ENCODE measurements at places on chromosomes 2 and 18. TPM values are rescaled to one million over a fixed set of nuclear protein-coding genes. Genes with fewer than 3 reads are reported as not detected.
A peak's percentile ranks its signal among the peaks of the same experiment; 100 is the strongest.

DYNAP gene
- total RNA-seq: not detected

NR4A2 gene
- 4.7 TPM for total RNA-seq

CCDC138 gene
- 8.0 TPM for total RNA-seq

SESTD1 gene
- total RNA-seq: 25.5 TPM

INSIG2 gene
- 12.8 TPM for total RNA-seq

GPR39 gene
- total RNA-seq: 12.3 TPM

DNER gene
- total RNA-seq: 1.7 TPM

HOXD9 gene
- total RNA-seq: 0.86 TPM

SULT1C2 gene
- total RNA-seq: 6.1 TPM

VAMP8 gene
- 222 TPM for total RNA-seq

CACNB4 gene
- 0.44 TPM for total RNA-seq

RAX gene
- total RNA-seq: not detected

CIDEA gene
- not detected for total RNA-seq

DNA sequence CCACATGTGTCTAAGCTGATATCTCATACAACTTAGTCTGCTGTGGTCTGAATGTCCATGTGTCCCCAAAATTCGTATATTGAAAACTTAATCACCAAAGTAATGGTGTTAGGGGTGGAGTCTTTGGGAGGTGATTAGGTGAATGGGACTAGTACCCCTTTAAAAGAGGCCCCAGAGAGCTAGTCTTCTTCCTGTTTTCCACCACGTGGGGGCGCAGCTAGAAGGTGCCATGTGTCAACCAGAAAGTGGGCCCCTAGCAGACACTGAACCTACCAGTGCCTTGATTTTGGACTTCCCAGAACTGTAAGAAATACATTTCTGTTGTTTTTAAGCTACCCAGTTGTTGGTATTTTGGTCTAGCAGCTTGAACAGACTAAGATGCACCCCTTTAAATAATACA lies 86.6 kb downstream of the ASB1 start:
- H3K27me3 ChIP-seq: no peaks in the 10 kb centered on the region
- no peaks in the 10 kb centered on the region for H3K4me1 ChIP-seq
- H3K36me3 ChIP-seq: no peaks in the 10 kb centered on the region
- H3K27ac ChIP-seq: no peak overlapping the region
- DNase-seq: peak; percentile 30

DNA sequence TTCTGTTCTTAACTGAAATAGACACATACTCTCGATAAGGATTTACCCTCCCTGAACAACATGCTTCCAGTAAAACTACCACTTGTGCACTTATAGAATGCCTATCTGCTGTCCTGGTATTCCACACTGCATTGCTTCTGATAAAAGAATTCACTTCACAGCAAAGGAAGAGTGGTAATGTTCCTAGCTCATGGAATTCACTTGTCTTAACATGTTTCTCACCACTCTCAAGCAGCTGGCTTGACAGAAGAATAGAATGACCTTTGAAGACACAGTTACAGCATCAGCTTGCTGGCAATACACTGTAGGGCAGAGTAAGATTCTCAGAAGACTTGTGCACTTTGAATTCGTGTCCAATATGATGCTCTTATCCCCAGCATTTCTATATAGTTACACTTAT lies 524.1 kb upstream of the CNTNAP5 start:
- H3K36me3 ChIP-seq: no peaks in the 10 kb centered on the region
- no peak overlapping the region for H3K27ac ChIP-seq

DNA sequence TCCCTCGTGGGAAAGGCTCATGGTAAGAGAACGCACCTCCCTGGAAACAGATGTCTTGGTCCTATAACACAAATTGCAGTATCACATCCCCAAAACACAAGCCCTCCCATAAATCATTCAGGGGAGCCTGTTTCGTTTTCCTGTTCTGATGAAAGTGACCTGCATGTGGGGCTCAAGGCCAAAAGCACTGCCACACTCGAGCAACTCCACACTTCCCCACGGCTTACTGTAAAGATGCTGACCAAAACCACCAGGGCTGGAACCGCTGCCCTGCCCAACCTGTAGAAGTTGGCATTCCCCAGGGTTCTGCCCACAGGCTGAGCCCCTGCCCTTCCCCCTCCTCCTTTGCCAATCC lies 139.7 kb downstream of the BCL11A start:
- H3K4me1 ChIP-seq: no peaks in the 10 kb centered on the region
- H3K27me3 ChIP-seq: no peaks in the 10 kb centered on the region
- DNase-seq: no peak
- no peak overlapping the region for H3K4me3 ChIP-seq

GRCh38 chr2:114472246-114472645 lies 29.8 kb downstream of the DPP10 start:
- no peak for DNase-seq
- no peak overlapping the region for H3K4me3 ChIP-seq
- no peaks in the 10 kb centered on the region for H3K27me3 ChIP-seq
- H3K36me3 ChIP-seq: no peaks in the 10 kb centered on the region

GRCh38 chr2:152126664-152127063 lies 27.8 kb upstream of the CACNB4 start:
- H3K27me3 ChIP-seq: no peaks in the 10 kb centered on the region
- H3K4me1 ChIP-seq: no peaks in the 10 kb centered on the region
- no peaks in the 10 kb centered on the region for H3K36me3 ChIP-seq
- H3K4me3 ChIP-seq: no peak overlapping the region
- DNase-seq: no peak

DNA sequence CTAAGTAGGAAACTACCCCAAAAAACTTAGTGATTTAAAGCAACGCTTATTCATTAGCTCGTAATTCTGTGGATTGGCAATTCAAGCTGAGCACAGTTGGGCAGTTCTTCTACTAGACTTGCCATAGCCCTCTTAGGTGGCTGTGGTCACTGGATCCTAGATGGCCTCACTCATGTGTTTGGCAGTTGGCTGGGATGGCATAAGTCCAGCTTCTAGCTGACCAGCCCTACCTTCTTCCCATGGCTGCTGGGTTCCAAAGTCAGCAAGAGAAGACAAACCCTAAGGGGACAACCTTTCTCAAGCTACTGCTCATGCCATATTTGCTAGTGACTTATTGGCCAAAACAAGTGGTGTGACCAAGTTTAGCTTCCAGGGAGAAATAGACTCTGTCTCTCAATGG lies 95.3 kb downstream of the COPS8 start:
- H3K27ac ChIP-seq: no peak overlapping the region
- no peak overlapping the region for H3K4me3 ChIP-seq
- no peak for DNase-seq
- no peaks in the 10 kb centered on the region for H3K36me3 ChIP-seq
- no peaks in the 10 kb centered on the region for H3K4me1 ChIP-seq
- no peaks in the 10 kb centered on the region for H3K27me3 ChIP-seq

- DNase-seq: peak; percentile 88
- peak overlapping the region; percentile 82 for H3K4me3 ChIP-seq
- peak overlapping the region; percentile 60 for H3K27ac ChIP-seq
- no peaks in the 10 kb centered on the region for H3K4me1 ChIP-seq
- H3K27me3 ChIP-seq: peaks cover 6% of the 10 kb centered on the region
Measured at GRCh38 chr18:61893971-61894750, 1.4 kb upstream of the RNF152 start.

DNA sequence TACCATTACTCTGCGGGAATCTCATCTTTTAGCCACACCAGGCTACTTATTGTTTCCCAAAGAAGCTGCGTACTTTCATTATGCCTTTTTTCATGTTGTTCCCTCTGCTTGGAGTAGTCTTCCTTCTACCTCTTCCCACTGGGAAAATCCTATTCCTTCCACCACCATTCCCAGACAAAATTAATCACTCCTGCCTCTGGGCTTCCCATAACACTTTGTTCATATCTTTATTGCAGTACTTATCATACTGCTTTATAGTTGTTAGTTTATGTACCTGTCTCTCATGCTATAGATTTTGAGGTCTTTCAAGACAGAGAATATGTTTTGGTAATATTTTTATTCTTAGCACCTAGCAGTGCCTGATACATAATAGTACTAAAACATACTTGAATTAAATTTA lies 16.2 kb downstream of the OTX1 start:
- no peak overlapping the region for H3K27ac ChIP-seq
- H3K36me3 ChIP-seq: no peaks in the 10 kb centered on the region
- peaks cover 8% of the 10 kb centered on the region for H3K27me3 ChIP-seq
- H3K4me1 ChIP-seq: no peaks in the 10 kb centered on the region

GRCh38 chr2:62870966-62871365 lies 165.5 kb downstream of the EHBP1 start:
- no peak overlapping the region for H3K4me3 ChIP-seq
- H3K4me1 ChIP-seq: no peaks in the 10 kb centered on the region
- no peak overlapping the region for H3K27ac ChIP-seq
- no peak for DNase-seq
- H3K27me3 ChIP-seq: no peaks in the 10 kb centered on the region

GRCh38 chr2:45176390-45176789 lies 167.1 kb upstream of the SIX2 start:
- no peaks in the 10 kb centered on the region for H3K4me1 ChIP-seq
- no peak for DNase-seq

DNA sequence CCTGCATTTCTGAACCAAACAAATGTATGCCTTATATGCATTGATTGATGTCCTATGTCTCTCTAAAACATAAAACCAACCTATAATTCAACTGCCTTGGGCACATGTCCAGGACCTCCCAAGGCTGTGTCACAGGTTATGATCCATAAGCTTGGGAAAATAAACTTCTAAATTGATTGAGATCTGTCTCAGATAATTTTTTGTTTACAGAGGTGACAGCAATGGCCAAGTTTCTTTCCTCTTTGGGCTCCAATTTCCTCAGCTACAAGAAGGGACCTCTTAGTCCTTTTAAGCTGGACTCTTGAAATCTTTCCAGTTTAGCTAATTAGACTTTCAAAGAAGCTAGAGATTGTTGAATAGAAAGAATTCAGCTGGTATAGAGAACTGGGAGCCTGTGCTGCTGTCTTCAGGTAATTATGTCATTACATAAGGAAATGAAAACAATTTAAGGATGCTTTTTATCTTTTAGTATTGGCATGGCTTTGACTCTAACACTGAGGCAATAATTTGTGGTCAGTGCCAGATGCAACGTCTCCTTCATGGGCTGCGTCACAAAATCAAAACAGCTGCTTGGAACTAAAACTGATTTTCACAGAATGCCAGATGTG lies 412.1 kb upstream of the TRIB2 start:
- DNase-seq: no peak
- H3K27me3 ChIP-seq: no peaks in the 10 kb centered on the region
- no peaks in the 10 kb centered on the region for H3K36me3 ChIP-seq

GRCh38 chr2:173793709-173794565 lies 171.2 kb downstream of the SP3 start:
- H3K4me3 ChIP-seq: no peak overlapping the region
- no peaks in the 10 kb centered on the region for H3K27me3 ChIP-seq
- no peak overlapping the region for H3K27ac ChIP-seq
- peak; percentile 30 for DNase-seq

GRCh38 chr18:68763083-68763482 lies 34.8 kb upstream of the CCDC102B start:
- DNase-seq: no peak
- no peak overlapping the region for H3K4me3 ChIP-seq
- no peaks in the 10 kb centered on the region for H3K36me3 ChIP-seq

GRCh38 chr2:236657801-236658200 lies 88.2 kb downstream of the ACKR3 start:
- H3K4me3 ChIP-seq: no peak overlapping the region
- no peak for DNase-seq
- H3K36me3 ChIP-seq: no peaks in the 10 kb centered on the region
- no peak overlapping the region for H3K27ac ChIP-seq

DNA sequence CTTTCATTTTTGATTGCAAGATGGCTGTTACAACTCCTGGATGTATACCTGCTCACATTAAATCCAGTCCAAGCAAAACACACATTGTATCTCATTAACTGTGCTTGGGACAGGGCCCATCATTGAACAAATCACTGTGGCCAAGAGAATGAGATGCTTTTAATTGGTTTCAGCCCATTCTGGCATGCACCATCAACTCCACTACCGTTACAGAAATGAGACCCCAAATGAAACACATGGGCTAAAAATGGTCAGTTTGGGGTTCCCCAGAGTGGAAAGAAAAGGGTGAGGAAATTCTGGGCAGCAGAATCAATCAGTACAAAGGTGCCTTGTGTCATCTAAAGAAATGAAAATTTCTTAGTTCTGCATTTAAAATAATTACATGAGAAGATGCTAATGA lies 52.7 kb downstream of the FAM171B start:
- no peak overlapping the region for H3K27ac ChIP-seq
- DNase-seq: no peak
- H3K36me3 ChIP-seq: no peaks in the 10 kb centered on the region
- H3K4me1 ChIP-seq: no peaks in the 10 kb centered on the region
- no peak overlapping the region for H3K4me3 ChIP-seq

DNA sequence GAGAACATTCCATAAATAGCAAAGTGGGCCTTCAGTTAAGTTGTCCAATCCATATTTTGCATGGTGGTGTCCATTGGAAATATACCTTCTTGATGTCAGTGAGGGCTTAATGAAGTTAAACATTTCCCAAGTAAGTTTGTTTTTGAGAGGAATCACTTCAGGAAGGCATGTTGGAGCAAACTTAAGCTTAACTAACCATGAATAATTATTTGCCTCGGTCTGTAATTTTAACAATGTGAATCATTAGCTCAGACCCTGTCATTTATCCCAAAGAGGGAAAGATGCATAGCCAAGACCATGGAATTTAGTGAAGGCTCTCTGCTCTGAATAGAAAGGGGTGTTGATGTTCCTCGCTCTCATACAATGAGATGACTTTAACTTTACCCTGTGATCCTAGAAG lies 47.4 kb downstream of the SPATS2L start:
- no peaks in the 10 kb centered on the region for H3K36me3 ChIP-seq
- DNase-seq: no peak
- no peaks in the 10 kb centered on the region for H3K4me1 ChIP-seq
- H3K4me3 ChIP-seq: no peak overlapping the region
- H3K27ac ChIP-seq: no peak overlapping the region

DNA sequence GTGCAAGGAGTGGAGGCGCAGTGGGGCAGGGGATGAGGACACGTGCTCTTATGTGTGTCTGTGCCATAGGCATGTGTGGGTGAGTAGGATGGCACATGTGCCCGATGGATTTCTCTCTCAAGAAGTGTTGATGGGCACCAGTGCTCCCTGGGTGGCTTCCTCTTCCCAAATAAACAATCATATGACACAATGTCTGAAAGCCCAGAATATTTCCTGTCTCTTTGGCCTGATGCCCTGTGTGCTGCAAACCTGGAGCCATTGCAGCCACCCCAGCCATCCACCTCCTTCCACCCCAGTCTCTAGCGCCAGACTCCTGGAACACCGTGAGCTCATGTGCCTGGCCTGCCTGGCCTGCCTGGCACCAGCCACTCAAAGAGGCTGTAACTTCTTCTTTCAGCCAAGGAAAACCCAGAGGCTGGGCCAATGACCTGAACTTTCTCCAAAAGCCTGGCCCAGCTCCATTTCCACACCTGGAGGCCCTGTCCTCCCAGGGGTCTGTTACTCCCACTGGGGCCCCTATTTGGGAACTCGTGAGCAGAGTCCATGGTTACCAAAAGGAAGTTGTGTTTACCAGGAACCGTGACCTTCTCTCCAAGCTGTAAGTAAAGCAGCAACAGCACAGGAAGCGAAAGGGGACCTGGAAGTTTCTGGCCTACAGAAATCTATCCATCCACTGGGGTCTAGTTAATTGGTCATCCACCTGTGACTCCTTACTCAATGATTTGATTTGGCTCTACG lies 9.5 kb upstream of the ZBTB7C start:
- H3K27me3 ChIP-seq: peaks cover 4% of the 10 kb centered on the region
- no peak overlapping the region for H3K4me3 ChIP-seq
- H3K27ac ChIP-seq: no peak overlapping the region
- DNase-seq: no peak
- H3K36me3 ChIP-seq: no peaks in the 10 kb centered on the region

GRCh38 chr2:157903626-157904025 lies 27.5 kb upstream of the ACVR1 start:
- no peaks in the 10 kb centered on the region for H3K27me3 ChIP-seq
- no peaks in the 10 kb centered on the region for H3K4me1 ChIP-seq
- no peak overlapping the region for H3K27ac ChIP-seq
- DNase-seq: no peak
